ENCODE measurements at places on chromosomes 5 and 9. TPM values are rescaled to one million over a fixed set of nuclear protein-coding genes. Genes with fewer than 3 reads are reported as not detected.

The TCERG1 gene
- 82.3 TPM for total RNA-seq

The QRFP gene
- not detected for total RNA-seq

The ENHO gene
- total RNA-seq = not detected

The EIF4E1B gene
- not detected for total RNA-seq

The IL13 gene
- 8.4 TPM for total RNA-seq

The SLC36A3 gene
- total RNA-seq = not detected

The POLK gene
- 33.9 TPM for total RNA-seq

The C8G gene
- total RNA-seq = 2.4 TPM
